Karpas-422 (cell line): ENCODE measurements at places on chromosomes 16 and 17. TPM values are rescaled to one million over a fixed set of nuclear protein-coding genes. Genes with fewer than 3 reads are reported as not detected.
A peak's percentile ranks its signal among the peaks of the same experiment; 100 is the strongest.

DNA sequence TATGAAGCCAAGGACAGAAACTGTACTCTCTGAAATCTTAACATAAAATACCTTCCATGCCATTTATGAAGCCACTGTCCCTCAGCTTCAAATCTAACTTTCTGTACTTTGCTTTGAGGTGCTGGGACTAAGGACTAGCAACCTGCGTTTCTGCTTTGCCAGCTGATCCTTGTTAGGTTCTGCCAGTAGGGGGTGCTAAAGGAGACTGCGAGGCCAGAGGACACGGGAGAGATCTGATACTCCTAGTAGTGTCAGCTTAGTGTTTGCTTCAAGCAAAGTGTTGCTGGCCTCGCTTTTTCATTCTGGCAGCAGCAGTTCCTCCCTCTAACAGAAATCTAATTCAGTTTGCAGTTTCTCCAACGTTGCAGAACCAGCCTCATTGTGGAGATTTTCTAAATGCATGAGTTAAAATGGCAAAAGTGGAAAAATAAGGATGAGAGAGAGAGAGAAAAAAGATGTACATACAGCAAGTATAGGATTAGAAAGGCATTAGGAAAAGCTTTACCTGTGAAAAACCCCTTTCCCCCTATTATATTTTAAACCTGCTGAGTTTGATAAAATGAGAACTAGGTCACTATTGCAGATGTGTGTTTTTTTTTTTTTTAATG, 297.5 kb downstream of the CA10 start:
- DNase-seq = peak; percentile 82

DNA sequence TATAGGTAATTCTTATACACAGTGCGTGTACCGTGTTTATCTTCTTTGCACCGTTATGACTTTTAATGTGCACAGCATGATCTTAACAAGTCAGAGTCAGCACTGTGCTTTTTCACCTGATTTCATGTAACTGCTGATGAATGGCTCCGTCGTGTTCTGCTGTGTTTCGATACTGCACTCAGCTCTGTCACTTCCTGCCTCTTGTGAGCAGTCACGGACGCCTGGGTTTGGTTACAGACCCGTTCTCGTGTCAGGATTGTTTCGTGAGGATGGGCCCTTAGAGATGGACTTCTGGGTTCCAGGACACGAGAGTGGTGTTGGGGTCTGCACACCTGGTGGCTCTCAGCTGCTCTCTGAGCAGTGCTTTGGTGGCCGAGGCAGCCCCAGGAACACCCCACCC, 24.6 kb downstream of the TBCD start:
- no peak for DNase-seq

DNA sequence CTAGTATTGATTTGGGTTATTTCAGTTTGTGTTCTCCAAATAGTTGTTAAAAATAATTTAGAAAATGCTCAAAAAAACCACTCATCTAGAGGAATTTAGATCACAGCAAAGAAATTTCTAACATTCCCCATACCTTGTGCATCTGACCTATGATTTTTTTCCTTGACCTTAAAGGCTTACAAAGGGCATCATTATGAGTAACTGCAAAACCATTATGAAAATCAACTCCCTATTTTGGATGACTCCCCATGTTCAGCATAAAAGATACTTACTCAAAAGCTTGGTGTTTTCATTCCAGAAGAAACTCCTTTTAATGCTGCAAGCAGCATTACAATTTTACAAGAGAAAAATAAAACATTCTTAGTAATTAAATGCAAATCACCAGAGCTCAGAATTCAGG, 83.2 kb downstream of the GRIN2A start:
- no peak for DNase-seq

Gene OR2C1
- 0.14 TPM in 1 of 2 replicates, not detected in the other for total RNA-seq

- no peak for DNase-seq
Observed at GRCh38 chr17:49820773-49821172, 27.1 kb downstream of the TAC4 start.

- DNase-seq = no peak
Observed at GRCh38 chr17:78973792-78974520, 5.8 kb downstream of the LGALS3BP start.

Gene SMPD3
- total RNA-seq = 5.0 and 12.6 TPM in 2 replicates

Gene MBTD1
- total RNA-seq = 28.5 and 41.3 TPM in 2 replicates

GRCh38 chr16:370979-371514, 709 bp upstream of the MRPL28 start:
- no peak for DNase-seq

DNA sequence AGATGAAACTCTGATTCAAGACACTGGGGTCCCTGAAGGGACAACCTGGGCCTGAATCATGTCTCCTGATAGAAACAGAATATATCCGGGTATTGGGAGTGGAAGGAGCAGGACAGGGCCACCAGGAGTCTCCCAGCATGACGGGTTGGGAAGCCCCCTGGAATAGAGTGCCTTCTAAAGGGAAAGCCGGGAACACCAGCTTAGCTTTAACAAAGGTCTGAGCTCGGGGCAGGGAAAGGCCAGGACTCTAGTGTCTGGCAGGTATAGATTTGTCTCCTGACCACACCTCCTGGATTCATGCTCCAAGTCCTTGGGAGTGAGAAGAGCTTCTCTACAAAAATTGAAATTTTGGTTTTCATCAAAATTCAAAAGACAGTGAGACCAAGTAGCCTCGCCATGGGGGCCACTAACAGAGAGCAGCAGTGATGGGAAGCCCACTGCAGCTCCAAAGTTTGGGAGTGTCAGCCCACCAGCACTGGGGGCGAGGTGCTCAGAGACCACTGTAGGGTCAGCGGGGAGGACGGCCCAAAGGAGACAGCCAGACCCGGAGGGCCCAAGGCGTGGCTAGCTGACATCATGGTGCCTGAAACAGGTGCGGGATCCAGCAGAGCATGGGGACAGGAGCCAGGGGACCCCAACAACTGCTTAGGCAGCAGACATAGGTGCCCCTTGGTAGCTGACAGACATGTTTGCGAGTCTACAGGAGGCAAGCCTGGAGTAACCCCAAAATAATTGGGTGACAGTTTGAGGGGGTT, 81.0 kb downstream of the C16orf78 start:
- no peak for DNase-seq

Gene OR1F1
- total RNA-seq = not detected in 2 replicates

Gene AURKB
- total RNA-seq = 71.0 and 82.4 TPM in 2 replicates

- peak; percentile 69 for DNase-seq
Observed at GRCh38 chr16:75402821-75403475, 30.4 kb downstream of the CFDP1 start.

GRCh38 chr17:75552425-75553294, 27.2 kb downstream of the LLGL2 start:
- DNase-seq = no peak

DNA sequence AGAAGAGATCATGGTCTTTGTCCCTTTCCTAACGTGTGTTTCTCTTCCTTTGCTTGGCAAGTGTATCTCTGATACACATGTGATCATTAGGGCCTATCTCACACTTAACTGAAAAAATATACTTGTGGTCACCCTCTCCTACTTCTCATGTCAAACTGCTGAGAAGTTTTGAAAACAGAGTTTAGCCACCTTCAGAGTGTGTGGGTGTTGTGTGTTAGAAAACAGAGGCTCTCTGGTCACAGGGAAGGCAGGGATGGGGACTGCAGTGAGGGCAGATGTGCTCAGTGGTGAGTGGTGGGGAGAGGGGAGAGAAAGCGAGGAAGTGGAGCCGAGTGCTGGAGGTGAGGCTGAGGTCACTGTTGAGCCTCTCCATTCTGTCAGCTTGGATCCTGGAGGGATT, 29.4 kb downstream of the GRB7 start:
- no peak for DNase-seq

DNA sequence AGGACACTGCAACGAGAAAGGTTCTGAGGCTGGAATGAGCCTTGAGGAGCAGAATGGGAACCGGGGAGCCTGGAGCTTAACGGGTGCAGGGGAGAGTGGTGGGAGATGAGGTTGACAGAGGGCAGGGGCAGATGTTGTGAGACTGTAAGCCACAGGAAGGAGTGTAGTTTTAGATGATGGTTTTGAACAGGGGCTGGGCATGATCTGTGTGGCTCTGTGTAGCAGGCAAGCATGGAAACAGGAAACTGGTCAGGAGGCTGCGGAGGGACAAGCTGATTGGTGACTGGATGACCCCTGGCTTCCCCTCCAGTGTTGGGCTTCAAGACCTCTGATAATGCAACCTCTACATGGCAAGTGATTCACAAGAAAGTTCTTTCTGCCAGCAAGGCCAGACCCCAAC, 1.4 kb upstream of the CNGB1 start:
- no peak for DNase-seq

Gene VPS35L
- 4.7 and 6.6 TPM in 2 replicates for total RNA-seq

- DNase-seq = no peak
Observed at GRCh38 chr16:12093902-12094301, 117.4 kb downstream of the SNX29 start.

Gene KRTAP9-8
- not detected in 2 replicates for total RNA-seq

GRCh38 chr17:35238821-35239220, 4.1 kb upstream of the SLFN5 start:
- no peak for DNase-seq

Gene SOCS3
- total RNA-seq = not detected in 2 replicates

Gene TSNAXIP1
- total RNA-seq = 0.52 and 1.1 TPM in 2 replicates

GRCh38 chr17:61656721-61657217, 65.8 kb upstream of the NACA2 start:
- no peak for DNase-seq

GRCh38 chr16:87324411-87325275, 7.5 kb upstream of the C16orf95 start:
- DNase-seq = peak; percentile 69

DNA sequence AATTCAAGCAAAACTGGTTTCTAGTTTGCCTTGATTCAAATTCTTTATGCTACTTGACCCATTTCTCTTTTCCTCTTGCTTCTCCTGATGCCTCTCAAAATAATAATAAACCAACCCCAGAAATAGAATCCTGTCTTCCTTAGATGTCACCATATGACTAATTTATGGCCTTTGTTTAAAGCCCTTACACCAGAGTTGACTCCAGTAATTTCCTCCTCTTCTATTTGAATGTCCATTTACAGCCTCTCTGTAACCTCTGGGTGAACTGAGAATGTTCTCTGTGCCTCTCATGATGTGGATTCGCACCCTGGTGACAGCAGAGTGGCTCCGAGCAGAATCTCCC, 31.5 kb downstream of the ZFHX3 start:
- DNase-seq = no peak

DNA sequence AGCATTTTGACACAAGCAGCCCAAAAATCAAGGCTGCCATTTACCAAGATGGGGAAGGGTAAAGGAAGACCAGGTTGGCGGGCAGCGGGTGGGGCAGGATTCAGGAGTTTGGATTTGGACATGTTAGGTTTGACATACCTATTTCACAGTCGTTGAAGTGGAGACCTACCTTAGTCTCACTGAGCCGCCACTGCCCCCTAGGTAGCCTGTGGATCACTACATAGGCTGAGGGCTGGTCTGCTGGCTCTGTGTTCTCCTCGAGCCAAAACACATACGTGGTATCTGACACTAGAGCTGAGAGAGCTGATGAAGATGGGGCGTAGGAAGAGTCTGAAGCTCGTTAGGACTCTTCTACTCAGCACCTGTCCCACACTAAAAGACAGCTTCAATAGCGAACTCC, 115.1 kb downstream of the HIC1 start:
- DNase-seq = peak; percentile 82

DNA sequence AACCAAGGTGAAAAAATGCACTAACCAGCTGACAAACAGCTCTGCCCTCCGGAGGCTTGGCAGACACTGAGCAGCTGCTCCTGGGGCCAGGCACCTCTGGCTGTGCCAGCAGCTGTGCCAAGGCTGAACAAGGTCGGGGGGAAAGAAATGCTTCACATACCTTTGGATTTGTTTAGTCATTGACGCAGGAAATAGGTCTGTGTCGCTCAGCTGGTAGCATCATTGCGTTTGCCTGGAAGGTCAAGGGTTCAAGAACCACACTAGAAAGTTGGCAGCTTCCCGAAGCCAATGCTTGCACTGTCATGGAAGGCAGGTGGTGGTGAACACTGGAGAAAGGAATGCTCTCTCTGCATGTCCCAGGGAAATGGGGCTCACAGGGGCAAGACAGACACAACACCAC, 63.5 kb downstream of the PCTP start:
- DNase-seq = peak; percentile 16

DNA sequence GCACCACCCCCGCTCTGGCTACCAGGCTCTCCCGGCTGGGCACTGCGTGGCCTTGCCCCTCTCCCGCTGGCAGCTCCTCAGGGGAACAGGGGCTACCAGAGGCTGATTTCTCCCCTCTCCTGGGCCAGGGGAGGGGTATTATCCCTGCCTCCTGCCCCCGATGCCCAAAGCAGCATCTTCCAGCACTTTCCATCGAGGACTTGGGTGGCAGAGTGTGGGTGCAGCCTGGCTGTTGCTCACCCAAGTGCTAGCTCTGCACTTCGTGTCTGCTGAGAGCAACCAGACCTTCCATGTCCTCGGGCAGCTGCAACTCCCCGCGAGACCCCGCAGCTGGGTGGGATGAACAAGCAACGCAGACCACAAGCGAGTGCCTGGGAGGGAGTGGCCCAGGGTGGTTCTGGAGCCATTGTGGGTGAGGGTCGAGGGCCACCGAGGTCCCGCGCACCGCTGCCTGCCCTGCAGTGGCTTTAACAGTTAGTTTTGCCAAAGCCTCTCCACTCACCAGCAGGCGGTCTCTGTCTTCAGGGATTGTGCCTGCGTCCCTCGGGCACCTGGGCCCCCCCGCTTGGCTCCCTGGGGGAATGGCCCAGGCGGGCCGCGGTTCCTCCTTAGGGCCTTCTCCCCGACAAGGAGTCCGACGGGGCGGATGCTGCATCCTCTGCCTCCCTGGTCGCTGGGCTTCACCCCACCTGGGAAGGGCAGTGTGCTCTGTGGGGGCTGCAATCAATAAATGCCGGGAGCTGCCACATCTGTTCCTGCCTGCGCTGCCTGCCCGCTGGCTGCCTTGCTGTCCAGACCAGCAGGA, 8.4 kb downstream of the SLC25A10 start:
- no peak for DNase-seq

GRCh38 chr17:7889166-7889955, 772 bp downstream of the CHD3 start:
- DNase-seq = no peak

Gene MYL11
- not detected in 2 replicates for total RNA-seq

DNA sequence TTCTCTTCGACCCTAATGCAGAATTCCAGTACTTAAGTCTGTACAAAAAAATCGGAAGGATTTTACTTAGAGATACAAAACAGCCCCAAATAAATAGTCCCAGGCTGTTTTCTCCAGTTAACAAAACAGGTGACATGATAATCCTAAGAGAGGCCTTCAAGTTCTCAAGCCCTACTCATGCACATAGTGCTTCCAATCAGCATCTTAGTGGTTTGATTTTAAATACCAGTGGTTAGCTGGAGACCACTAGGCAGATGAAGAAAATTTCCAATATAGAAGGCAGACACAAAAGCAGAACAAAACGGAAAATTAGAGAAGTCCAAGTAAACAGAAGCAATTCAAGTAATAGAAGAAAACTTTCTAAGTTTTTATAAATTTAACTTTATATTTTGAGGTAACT, 5.2 kb upstream of the OR4D2 start:
- no peak for DNase-seq

GRCh38 chr17:11889266-11889665, 108.0 kb downstream of the ZNF18 start:
- DNase-seq = no peak

- DNase-seq = no peak
Observed at GRCh38 chr17:78915872-78916632, 9.1 kb downstream of the TIMP2 start.

Gene KRTAP2-2
- total RNA-seq = not detected in 2 replicates

- peak; percentile 64 for DNase-seq
Observed at GRCh38 chr17:81976332-81977210, 858 bp upstream of the ASPSCR1 start.

Gene RHBDL1
- total RNA-seq = 3.6 and 15.2 TPM in 2 replicates

GRCh38 chr16:77306075-77306474, 106.9 kb downstream of the SYCE1L start:
- no peak for DNase-seq

Gene CACNA1H
- not detected in 2 replicates for total RNA-seq

- DNase-seq = no peak
Observed at GRCh38 chr16:27816561-27816960, 247.0 kb downstream of the GSG1L start.

- peak; percentile 62 for DNase-seq
Observed at GRCh38 chr17:17042851-17043460, 699 bp downstream of the MPRIP start.
